Germinal center (tissue), 1 donor: ENCODE measurements at places on chromosomes 12 and 14.

- DNase-seq, result no peak
Measured at GRCh38 chr12:58745348-58746125, 174.8 kb downstream of the LRIG3 start.

- DNase-seq, result no peak
Measured at GRCh38 chr12:120041386-120042231, 52.6 kb downstream of the BICDL1 start.

DNA sequence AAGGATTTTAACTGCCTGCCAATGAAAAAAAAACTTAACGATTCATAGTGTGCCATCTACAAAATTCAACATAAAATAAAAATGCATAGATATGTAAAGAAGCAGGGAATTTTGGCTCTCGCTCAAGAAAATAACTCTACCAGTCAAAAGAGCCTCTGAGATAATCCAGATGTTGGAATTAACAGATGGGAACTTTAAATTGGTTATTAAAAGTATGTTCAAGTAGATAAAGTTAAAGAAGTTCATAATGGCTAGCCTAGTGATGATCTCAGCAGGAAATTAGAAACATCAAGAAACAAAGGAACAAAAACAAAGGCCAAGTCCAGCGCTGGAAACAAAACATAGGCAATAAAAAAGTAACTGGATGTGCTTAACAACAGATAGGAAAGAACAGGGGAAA is 23.1 kb downstream of the PIK3C2G start:
- no peak for DNase-seq

GRCh38 chr12:94663702-94664101 is 13.3 kb upstream of the TMCC3 start:
- DNase-seq, result no peak

DNA sequence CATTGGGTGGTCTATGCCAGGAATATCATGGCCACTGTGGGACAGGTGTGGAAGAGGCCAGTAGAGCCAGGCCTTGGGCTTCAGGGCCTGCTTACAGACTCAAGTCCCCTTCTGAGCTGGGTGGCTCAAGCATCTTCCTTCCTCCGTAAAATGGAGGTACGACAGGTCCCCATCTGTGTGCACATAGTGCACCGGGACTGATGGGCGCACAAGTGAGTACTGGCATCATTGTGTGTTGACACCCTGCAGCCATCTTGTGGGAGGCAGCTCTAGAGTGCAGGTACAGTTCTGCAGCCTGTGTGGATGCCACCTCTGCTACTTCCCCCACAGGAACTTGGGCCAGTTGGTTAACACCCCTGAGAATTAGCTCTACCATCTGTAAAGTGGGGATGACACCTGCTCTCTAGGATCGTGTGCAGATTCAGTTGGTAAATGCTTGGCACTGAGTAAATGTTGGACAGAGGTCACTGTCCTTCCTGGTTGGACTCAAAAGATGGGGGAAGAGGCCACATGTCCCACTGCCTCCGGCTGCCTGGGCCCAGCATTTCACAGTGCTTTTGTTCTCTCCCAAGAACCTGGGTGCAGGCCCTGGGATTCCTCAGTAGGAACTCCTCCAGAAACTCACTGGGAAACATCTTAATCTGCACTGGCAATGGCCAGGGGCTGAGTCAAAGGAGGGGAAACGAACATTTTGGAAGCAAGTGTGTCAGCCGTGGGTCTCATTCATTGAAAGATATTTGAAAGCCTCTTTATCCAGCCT is 70.6 kb downstream of the C14orf132 start:
- DNase-seq, result no peak

DNA sequence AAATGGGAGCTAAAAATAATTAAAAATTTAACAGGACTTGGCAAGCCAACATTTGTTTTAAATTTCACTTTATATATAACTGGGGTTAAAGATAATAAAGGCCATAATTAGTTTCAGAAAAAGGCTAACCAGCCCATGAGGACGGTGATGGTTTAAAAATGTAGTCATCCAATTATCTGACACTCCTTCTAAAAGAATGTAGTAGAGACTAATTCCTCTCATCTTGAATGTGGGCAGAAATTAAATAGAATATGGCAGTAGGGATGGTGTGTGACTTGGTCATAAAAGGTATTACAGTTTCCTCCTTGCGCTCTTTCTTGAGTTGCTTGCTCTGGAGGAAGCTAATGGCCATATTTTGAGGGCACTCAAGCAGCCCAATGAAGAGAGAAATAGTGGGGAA is 49.1 kb upstream of the PTPRB start:
- no peak for DNase-seq

DNA sequence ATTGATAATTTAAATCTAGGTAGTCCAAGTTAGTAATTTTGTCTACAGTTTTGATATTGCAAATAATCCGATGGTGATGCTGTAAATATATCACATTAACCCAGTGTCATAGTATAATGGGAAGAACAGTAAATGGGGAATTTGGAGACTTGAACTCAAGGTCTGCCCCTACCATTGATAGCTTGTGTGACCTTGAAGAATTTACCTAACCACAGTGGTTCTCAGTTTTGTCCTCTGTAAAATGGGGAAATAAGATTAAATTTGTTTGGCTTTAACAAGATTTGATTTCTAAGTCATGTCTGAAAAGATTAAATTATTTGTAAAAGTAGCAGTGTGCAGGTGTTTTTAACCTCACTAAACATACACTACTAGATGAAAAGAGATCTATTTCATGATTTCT is 100.9 kb downstream of the UNC79 start:
- no peak for DNase-seq

DNA sequence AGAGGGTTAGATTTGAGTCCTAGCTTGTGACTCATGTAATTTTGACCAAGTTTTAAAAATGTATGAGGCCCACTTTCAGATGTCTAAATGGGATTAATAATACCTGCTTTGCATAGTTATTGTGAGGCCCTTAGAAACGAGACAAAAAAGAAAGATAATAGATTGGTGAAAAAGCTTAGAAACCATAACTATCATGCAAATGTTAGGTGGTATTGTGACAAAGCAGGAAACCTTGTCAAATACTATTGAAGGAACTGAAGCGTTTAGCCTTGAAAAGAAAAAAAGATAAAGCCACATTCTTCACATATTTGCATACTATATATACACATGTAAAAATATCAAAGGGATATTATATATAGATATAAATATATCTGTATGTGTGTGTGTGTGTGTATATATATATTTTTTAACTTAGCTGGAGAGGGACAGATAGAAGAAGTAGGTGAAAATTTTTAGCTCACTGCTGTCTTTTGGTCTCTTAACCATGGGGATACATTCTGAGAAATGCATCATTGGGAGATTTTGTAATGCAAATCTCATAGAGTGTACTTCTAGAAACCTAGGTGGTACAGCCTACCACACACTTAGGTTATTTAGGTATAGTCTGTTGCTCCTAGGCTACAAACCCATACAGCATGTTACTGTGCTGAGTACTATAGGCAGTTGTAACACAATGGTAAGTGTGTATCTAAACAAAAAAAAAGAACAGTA is 270.3 kb downstream of the CCDC91 start:
- DNase-seq, result peak; percentile 5

- DNase-seq, result peak; percentile 41
Measured at GRCh38 chr14:76456200-76456599, 80.3 kb downstream of the ESRRB start.

DNA sequence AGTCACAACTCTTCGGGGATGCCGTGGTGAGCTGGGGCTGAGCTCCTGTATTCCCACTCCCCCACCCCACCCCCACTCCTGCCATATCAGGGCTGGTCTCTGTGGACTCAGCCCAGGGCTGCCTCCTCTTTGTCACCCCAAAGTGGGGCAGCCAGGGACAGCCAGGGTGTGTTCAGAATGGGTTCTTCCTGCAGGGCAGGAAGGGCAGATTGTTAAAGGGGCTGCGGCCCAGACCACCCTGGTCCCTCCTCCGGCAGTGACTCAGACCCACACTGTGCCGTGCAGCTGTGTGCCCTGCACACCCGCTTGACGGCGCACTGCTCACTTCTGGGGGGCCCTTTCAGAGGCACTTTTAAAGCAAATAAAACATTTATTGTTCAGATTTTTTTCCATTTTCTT is 9.3 kb downstream of the SLC48A1 start:
- no peak for DNase-seq

GRCh38 chr14:92998946-92999345 is 76.0 kb downstream of the CHGA start:
- DNase-seq, result no peak

DNA sequence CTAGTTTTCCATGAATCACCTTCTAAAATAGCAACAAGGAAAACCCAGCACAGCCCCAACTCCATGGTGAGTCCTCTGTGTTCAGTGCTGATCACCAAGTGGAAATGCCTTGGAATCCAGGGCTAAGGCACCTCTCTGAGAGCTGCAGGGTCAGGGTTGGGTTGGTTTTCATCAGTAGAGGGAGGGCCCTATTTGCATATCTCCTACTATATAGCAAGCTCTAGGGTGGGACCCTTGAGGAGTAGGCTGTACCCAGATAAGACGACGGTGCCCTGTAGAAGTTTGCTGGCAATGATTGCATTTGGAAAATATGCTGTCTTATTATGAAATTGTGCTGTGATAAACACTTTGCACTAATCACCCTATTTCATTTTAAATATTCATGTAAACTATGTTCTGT is 1011.8 kb downstream of the TMEM121 start:
- DNase-seq, result no peak

DNA sequence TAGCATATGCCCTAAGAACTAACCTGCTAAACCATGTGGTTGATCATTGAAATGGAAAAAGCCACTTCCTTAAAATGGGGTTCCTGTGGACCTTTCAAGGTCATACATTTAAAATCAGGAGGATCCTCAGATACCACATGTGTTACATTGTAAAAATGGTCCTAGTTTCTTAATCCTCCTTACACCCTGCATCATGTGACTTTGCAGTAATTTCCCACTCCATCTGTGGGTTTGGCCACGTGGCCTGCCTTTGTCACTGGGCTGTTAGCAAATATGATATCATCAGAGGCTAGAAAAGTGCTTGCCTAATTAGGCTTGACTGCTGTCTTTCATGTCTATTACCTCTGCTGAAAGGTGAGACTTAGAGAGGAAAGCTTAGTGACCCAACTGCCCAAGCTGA is 70.7 kb downstream of the CMKLR1 start:
- DNase-seq, result no peak

DNA sequence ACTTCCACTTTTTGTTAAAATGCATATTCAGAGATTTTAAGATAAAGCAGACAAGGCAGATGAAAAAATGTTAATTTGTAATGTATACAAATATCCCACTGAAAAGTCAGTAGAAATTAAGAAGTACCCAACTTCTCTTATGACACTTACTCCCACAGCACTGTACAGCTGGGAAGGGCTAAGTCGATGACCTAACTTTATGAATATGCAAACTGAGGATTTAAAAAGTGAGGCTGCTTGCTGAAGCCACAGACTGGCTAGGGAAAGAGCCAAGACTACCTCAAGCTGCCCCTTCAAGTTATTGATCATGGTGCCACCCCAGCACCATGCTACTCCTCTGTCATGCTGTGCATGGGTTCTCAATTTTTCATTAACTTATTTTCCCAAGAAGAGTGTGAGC is 17.0 kb downstream of the PPM1H start:
- DNase-seq, result no peak

DNA sequence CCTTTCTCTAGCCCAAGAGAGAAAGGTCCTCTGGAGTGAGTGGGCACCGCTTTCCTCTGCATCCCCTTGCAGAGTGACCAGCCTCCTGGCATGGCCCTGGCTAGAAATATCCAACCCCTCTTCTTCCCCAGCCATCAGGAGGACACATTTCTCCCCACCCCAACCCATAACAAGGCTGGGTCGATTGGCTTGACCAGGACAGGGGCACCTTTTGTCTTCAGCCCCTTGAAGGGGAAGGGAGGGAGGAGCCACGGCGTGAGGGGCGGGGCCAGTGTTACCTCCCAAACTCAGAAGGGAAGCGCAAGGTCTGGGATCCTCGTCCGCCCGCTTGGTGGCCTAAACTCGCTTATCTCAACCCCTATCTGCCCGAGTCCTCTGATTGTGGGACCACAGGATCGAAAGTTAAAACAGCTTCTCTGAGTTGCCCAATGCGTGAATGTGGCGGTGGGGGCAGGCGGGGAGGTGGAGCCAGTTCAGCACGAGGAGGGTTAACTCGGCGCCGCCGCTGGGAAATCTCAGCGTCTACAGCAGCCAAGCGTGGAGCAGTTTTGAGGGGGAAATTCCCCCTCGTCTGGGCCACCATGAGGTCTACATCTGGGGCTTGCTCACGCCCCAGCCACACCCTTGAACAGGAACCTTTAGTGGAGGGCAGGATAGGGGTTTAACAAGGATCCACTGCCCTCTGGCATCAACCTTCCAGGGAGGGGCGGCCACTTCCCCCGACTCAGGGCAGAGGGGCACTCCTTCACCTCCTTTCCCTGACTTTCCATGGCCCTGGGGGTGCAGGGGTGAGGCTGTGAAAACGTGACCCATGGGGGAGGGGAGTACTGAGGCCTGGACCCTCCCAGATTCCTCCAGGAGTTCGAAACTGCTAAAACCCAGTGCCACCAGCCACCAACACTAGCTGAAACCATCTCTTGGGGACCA is 795 bp downstream of the STAT6 start:
- DNase-seq, result peak; percentile 68

DNA sequence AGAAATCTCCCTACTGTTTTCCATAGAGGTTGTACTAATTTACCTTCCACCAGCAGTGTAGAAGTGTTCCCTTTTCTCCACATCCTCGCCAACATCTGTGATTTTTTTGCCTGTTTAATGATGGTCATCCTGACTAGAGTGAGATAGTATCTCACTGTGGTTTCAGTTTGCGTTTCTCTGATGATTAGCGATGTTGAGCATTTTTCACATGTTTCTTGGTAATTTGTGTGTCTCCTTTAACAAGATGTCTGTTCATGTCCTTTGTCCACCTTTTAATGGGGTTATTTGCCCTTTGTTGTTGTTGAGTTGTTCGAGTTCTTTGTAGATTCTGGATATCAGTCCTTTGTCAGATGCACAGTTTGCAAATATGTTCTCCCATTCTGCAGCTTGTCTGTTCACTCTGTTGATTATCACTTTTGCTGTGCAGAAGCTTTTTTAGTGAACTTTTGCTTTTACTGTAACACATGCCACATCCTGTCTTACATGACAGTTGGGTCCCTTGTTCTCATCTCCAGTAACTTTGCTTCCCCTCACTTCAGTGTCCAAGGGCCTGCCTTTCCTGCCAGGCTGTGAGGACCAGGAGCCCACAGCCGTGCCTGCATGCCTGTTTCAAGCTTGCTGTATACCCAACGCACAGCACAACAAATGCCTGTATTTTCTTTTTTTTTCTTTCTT is 64.9 kb downstream of the SPRING1 start:
- no peak for DNase-seq

GRCh38 chr12:130829391-130830245 is 9.4 kb downstream of the STX2 start:
- no peak for DNase-seq

DNA sequence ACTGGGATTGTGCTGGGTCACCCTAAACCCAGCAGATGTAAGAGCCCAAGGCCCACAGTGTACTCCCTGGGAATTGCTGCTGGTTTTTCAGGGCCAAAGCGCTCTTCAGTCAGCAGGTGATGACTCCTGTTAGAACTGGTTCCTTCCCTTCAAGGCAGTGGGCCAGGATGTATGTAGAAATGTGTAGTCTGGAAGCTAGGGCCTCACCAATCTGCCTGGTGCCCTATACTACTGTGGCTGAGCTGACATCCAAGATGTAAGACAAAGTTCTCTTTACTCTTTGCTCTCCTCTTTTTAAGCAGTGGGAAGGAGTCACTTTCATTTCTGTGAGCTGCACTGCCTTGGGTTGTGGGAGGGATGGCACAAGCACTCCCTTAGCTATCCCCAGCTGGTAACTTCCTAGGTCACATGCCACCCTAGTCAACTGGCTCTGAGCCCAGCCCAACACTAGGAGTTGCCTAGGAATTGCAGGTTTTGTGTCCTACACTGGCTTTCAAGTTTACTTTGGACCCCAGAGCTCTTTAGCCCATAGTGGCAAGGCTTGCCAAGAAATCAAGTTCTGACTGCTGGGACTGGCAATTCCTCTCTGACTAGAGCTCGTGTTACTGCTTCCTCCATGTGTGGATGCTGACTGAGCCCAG is 249.2 kb downstream of the C12orf50 start:
- no peak for DNase-seq
